ENCODE measurements at places on chromosomes 5 and 9. TPM values are rescaled to one million over a fixed set of nuclear protein-coding genes. Genes with fewer than 3 reads are reported as not detected.
A peak's percentile ranks its signal among the peaks of the same experiment; 100 is the strongest.

DNA sequence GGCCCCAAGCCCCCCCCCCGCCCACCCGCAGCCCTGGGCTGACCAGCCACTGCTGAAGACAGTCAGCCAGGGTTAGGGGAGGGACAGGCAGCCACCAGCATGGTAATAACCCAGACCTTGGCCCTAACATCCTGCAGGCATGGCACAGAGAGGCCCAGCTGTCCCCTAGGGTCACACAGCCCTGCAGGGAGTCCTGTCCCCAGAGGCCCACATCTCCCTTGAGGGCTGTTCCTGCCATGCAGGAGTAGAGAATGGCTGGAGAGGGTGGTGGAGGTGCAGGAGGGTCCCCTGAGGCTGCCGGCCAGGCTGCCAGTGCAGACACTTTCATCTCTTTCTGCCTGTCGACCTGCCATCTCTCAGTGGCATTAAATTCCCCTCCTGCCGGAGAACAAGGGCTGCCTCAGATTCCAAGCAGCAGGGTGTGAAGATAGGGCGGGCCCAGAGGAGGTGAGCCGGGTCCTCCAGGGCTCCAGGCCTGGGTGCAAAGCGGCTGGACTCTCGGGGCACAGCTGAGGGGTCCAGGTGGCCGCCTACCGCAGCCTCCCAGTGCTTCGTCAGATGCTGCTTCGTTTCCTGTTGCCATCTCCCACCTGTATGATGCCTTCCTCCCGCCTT, 40.0 kb downstream of the CXXC5 start:
- DNase-seq: no peak

- peak; percentile 13 for DNase-seq
These were observed 12.5 kb upstream of the SLC36A3 start for GRCh38 chr5:151315998-151316597.

GRCh38 chr9:14678776-14679175, 14.5 kb downstream of the ZDHHC21 start:
- no peak for DNase-seq

GRCh38 chr9:121336665-121337064, 33.4 kb downstream of the STOM start:
- DNase-seq: no peak

DNA sequence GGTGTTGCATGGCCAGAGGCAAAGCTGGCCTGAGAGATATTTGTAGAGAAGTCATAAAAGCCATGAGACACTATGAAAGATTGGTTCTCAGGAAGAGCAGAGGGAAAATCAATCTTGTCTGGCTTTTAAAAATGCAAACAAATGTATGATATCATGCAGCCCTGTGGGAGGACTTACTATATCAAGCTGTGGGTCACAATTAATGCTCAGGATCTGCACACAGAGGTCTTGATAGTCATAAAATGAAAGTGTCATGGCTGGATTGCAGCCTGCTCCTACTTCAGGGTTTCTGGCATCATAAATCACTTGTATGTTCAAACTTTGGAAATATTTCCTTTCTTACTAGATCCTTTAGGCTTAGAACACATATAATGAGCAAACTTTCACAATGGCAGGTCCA, 151.5 kb downstream of the SEMA6A start:
- DNase-seq: no peak

- no peak for DNase-seq
These were observed 608.6 kb upstream of the DAB2 start for GRCh38 chr5:40033411-40033810.

GRCh38 chr5:112555691-112556090, 136.6 kb upstream of the EPB41L4A start:
- DNase-seq: no peak

DNA sequence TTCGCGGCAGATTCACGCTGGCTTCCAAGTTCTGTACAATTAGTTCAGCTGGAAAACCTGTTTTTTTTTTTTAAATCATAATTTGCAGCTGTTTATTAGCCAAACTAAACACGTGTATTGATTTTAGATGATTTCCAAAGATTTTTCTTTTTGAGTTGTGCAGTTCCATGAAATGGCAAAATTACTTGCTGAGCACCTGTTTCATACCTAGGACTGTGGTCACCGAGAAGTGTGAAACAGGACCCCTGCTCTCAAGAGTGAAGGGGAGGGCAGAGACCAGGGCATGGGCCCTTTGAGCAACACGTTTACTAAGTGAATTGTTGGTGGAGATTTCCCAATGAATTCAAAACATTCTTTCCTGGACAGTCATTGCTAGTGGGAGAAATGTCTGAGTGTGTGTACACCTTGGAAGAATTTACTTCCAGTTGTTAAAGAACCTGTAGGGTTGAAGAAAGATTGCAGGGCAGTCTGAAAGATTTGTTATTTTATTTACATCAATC, 688 bp downstream of the SNX24 start:
- DNase-seq: peak; percentile 18

DNA sequence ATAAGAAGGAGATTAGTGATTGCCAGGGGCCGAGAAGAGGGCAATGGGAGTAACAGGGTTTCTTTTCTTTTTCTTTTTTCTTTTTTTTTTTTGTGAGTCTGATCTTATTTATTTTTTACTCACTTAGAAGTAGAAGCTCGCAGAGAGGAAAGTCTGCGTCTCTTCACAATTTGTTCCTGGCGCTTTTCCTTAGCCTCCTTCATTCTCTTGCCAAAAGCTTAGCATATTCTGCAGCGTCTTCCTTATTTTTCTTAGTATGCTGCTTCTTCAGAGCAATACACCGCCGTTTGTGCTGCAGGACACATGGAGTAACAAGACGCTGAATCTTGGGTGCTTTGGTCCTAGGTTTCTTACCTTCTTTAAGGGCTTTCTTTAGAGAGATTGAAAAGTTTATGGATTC, 30.3 kb upstream of the DENND4C start:
- no peak for DNase-seq

GRCh38 chr5:68251386-68251785, 35.8 kb downstream of the PIK3R1 start:
- DNase-seq: no peak

DNA sequence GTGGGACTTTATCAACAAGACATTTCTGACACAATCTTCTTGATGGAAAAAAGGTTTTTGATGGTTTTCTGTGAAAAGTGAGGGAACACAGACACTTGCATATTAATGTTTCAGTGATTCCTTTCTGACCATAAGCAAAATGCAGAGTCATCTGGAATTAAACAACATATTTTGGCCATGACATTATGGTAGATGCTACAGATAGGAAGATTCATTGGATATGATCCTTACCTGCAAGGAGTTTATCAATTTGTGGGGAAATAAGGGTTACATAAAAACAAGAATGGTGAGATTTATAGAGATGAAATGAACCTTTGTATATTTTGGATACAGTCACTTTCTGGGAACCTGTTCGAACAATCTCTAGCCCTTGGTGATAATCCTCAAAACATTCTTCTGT, 155.3 kb upstream of the GNA14 start:
- no peak for DNase-seq

GRCh38 chr5:74199436-74200210, 440.9 kb downstream of the ENC1 start:
- no peak for DNase-seq

DNA sequence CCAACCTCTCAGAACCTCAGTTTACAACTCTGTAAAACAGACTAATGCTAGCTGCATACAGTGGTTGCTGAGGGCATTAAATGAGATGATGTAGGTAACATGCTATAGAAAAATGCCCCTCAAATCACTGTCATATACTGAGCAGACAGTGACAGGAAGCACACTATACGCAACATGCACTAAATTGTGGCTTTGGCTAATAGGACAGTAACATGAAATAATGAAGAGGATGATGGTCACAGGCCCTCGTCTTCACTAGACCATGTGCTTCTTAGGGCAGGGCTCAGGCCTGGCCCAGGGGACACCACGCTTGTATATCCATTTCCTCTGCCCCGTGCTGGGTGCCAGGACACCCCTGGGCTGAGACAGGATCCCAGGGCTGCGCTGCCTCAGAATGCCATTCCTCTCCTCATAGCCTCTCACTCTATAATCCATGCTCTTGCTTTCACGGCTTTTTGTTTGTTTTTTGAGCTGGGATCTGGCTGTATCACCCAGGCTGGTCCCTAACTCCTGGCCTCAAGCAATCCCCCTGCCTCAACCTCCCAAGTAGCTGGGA, 18.9 kb downstream of the CSF1R start:
- no peak for DNase-seq

DNA sequence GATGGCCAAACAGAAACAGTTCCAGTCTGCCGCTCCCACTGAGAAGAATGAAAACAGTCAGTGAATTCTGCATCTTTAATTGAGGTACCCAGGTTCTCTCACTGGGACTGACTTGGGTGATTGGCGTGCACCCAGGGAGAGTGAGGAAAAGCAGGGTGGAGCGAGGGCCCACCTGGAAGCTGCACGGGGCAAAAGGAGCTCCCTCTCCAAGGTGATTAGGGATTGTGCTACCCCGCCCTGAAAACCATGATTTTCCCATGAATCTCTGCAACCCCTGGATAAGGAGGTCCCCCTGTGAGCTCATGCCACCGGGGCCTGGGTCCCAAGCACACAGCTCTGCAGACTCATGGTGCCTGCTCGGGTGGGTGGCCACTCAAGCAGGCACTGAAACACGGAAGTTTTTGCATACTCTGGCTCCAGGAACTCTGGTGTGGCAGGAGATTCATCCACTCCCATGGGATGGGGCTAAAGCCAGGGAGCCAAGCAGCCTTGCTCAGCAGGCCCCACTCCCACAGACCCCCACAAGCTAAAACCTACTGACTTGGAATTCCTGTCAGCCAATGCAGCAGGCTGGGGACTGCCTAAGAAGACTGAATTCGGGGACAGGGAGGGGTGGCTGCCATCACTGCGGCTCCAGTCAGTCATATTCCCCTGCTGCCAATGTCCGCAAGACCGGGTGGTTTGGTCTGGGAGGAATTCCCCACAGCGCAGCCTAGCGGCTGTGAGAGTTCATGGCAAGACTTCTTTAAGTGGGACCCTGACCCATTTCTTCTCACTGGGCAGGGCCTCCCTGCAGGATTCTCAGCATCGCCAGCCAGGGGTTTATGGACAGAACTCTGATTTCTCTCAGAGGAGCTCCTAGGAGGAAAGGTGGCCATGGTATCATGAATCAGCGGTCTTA, 652.2 kb upstream of the RGMB start:
- DNase-seq: no peak

GRCh38 chr9:92608241-92608908, 61.6 kb downstream of the IPPK start:
- DNase-seq: peak; percentile 77

GRCh38 chr9:113673726-113674125, 202.4 kb upstream of the ZNF618 start:
- no peak for DNase-seq

- no peak for DNase-seq
These were observed 88.1 kb downstream of the KIF4B start for GRCh38 chr5:155101697-155102096.

- no peak for DNase-seq
These were observed 14.2 kb upstream of the NRARP start for GRCh38 chr9:137316012-137316981.

GRCh38 chr5:5782402-5782801, 359.9 kb downstream of the ICE1 start:
- no peak for DNase-seq

FLT4 gene
- total RNA-seq: 7.5 TPM

ANKRD55 gene
- total RNA-seq: 0.30 TPM

BHMT2 gene
- 3.0 TPM for total RNA-seq

FOXD4L3 gene
- total RNA-seq: not detected

EPB41L4A gene
- total RNA-seq: 9.8 TPM

DOK3 gene
- total RNA-seq: 3.8 TPM

C9orf153 gene
- total RNA-seq: 0.79 TPM

EPB41L4B gene
- 11.3 TPM for total RNA-seq

GKAP1 gene
- 5.6 TPM for total RNA-seq
